Smooth muscle cell of bladder (primary cell): ENCODE measurements at places on chromosomes 3 and 15. TPM values are rescaled to one million over a fixed set of nuclear protein-coding genes. Genes with fewer than 3 reads are reported as not detected.

SLC24A5 gene
- not detected in 2 replicates for total RNA-seq

IMPG2 gene
- 0.14 and 0.18 TPM in 2 replicates for total RNA-seq

DPPA4 gene
- not detected in 2 replicates for total RNA-seq

MESP2 gene
- total RNA-seq = 0.37 and 0.57 TPM in 2 replicates

TRIM59 gene
- 15.5 and 15.6 TPM in 2 replicates for total RNA-seq

CPEB1 gene
- total RNA-seq = 12.5 and 13.7 TPM in 2 replicates

GOLGA8G gene
- under 0.01 TPM in 1 of 2 replicates, not detected in the other for total RNA-seq

OXTR gene
- 0.37 and 0.57 TPM in 2 replicates for total RNA-seq

ASB14 gene
- total RNA-seq = under 0.01 TPM in 1 of 2 replicates, not detected in the other

IGSF10 gene
- 0.71 and 6.1 TPM in 2 replicates for total RNA-seq

TYRO3 gene
- total RNA-seq = 4.0 and 4.3 TPM in 2 replicates
